ENCODE measurements at places on chromosomes 11 and 22. TPM values are rescaled to one million over a fixed set of nuclear protein-coding genes. Genes with fewer than 3 reads are reported as not detected.

DNA sequence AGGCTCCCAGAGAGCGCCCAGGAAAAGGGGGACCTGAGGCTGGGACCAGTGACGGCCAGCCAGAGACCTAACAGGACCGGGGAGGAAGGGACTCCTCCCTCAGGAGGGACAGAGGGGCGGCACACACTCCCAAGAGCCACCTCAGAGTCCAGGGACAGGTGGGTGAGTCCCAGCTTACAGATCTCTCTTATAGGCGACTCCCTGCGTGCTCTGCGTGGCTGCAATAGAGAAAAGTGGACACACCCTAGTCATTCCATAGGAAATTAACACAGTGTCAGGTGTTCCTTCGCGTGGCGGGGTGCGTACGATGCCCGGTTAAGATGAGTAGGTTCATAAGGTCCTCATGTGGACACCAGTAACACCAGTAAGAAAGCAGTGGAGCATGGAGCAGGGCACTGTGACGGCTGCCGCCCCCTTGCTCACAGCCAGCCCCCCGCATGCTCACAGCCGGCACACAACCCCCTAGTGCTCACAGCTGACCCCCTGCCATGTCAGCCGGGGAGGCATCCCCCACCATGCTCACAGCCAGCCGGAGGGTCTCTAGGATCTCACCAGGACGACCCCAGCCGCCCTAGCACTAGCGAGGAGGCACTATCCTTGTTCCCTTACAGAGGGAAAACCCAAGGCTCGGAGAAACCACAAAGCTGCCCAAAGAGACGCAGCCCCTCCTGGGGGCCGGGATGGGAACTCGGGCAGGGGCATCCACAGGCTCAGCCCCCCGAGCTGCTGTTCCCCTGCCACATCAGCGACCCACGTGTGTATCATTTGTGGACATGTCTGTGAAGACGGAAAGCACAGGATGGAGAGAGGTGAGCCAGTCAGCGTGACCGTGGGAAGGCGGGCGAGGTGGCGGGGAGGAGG is 426.8 kb downstream of the TBC1D22A start:
- peak; percentile 27 for DNase-seq

GRCh38 chr22:38137876-38138687 is 27.6 kb upstream of the BAIAP2L2 start:
- DNase-seq = no peak

DNA sequence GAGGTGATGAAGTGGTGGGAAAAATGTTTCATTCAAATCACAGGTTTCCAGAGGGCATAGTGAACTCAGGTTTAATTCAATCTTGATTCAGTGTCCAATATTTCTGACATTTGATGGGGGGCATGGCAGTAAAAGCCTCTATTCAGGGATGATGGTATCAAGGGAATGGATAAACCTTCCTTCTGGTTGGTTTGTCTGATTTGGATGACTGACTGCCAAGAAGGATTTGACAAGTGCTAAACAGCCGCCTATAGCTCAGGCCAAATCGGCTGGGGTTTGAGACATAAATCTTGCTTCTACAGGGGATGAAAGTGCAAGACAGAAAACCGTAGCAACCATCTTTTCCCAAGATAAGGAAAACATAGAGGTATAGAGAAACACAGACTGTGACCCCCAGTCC is 121.8 kb upstream of the C11orf87 start:
- DNase-seq = no peak

DNA sequence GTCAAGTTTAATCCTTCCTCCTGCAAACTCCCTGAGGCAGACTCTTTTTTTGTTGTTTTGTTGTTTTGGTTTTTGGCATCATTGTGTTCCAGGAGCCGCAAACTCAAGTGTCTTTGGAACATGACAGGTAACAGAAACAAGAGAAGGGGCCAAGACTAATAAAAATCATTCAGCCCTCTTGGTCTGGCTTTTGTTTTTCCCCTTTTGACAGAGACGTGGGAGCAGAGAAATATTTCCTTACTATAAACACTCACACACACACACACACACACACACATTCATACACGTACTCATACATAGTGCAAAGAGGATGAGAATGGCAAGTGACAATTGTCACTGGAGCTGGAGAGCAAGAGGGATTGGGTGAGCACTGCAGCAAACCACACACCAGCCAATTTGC is 10.4 kb upstream of the ASPHD2 start:
- DNase-seq = no peak

IL10RA gene
- 38.6 TPM for total RNA-seq

MMP12 gene
- total RNA-seq = not detected

OR52N4 gene
- not detected for total RNA-seq

DNA sequence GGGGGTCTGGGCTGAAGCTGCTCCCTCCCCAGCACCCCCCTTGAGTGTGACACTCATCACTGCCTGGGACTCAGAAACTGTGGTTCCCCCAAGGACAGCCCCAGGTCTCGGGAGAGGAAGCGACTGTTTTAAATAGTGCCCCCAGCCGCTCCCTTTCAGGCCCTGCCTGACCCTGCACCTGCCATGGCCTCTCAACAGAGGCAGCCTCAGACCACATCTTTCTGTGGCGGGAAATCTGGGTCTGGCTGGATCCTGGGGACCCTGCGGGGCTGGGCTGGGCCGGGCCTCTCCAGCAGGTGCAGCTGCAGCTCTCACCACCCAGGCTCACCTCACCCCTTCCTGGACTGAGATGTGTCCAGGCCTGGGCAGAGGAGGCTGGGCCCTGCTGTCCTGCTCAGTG is 3.7 kb upstream of the IGLL1 start:
- DNase-seq = no peak

DGAT2 gene
- 26.2 TPM for total RNA-seq

- DNase-seq = no peak
Observed at GRCh38 chr22:24435861-24436371, 8.5 kb downstream of the ADORA2A start.

FEN1 gene
- 1.5 TPM for total RNA-seq

DNA sequence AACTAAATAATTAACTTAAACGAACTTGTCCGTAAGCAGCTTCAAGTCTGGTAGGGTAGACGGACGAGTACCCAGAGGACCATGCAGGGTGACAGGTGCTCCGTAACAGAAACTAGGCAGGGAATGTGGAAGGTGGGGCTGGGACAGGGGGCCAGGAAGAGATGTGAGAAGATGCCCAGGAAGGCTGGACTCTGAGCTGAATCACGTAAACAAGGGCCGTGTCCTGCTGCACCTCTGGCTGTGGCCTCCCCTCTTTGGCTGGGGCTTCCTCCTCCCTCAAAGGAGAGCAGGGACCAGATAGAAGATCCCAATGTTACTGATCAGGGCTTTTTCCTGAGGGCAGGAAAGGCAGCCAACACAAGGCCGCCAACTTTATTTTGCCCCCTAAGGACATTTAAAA is 47.9 kb downstream of the PACSIN2 start:
- DNase-seq = no peak

GRCh38 chr11:130112071-130112830 is 42.6 kb downstream of the APLP2 start:
- no peak for DNase-seq

UPK3A gene
- not detected for total RNA-seq

DNA sequence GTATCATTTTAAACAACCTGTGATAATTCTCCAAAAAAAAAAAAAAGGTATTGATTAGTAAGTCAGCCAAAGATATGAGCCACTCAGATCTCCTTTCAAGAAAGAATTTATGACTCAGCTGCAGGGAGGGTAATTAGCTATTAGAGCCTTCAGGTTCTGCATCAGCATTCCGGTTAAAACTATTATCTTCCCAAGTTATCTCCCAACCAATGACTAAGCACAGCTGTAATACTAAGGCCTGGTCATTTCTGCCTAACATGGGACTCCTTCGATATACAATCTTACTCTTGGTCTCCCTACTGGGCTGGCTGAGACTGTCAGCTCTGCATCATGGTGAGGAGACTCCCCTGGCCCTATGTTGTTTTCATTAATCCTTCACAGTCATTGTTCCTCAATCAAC is 60.4 kb downstream of the SBF2 start:
- DNase-seq = no peak

DNA sequence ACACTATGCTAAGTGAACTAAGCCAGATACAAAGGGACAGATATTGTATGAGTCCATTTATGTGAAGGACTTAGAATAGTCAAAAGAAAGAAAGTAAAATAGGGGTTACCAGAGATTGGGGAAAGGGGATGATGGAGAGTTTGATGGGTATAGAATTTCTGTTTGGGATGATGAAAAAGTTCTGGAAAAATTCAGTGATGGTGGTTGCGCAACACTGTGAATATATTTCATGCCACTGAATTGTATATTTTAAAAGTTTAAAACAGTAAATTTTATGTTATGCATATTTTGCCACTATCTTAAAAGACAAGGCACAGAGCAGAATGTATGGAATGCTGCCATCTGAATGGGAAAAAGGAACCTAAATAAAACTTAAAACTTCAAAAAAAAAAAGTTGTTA is 29.2 kb downstream of the TESMIN start:
- no peak for DNase-seq

SEC14L2 gene
- total RNA-seq = 3.0 TPM

DNA sequence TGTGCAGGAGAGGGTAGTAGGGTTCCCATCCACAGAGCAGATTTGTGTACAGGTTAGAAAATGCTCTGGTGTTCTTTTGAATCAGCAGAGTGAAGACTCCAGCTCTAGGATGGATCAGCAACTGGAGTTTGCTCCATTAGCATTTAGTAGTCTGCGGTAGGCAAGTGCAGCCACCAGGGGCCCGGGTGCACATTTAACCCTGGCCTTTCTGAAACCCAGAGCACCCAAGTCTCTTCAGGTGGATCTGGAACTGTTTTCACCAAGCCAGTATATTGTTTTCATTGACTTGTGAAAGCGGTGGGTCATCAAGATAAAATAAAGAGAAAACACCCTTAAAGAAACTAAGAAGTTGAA is 100.8 kb upstream of the CLPB start:
- no peak for DNase-seq

CD3E gene
- not detected for total RNA-seq

DNA sequence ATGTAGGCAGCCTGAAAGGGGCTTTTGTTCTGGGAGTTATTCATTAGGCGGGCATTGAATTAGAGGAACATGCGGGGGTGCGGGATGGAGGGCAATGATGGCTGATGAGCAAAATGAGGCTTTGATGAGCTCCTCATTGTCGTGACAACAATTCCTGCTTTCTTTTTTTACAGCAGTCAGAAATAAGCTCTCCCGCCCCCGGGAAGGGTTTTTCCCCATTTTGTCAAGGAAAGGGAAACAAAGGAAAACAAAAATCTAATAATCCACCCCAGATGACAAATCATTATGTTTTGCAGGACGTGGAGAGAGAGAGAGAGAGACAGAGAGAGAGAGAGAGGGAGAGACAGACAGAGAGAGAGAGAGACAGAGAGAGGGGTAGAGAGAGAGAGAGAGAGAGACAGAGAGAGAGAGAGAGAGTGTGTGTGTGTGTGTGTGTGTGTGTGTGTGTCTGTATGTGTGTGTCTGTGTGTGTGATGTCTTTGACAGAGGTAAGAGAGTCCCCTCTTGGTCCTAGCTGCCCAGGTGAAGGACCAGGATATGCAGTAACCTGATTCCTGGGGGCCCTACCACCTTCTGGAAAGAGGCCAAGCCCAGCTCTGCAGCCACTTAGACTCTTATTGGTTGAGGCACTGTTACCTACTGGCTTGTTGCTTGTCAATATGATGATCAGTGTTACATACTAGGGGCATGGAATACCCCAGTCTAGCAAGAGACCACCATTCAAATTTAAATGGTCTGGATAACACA is 46.7 kb upstream of the PARVA start:
- no peak for DNase-seq

GRCh38 chr11:5701055-5701577 is 11.5 kb downstream of the TRIM22 start:
- DNase-seq = no peak

DNA sequence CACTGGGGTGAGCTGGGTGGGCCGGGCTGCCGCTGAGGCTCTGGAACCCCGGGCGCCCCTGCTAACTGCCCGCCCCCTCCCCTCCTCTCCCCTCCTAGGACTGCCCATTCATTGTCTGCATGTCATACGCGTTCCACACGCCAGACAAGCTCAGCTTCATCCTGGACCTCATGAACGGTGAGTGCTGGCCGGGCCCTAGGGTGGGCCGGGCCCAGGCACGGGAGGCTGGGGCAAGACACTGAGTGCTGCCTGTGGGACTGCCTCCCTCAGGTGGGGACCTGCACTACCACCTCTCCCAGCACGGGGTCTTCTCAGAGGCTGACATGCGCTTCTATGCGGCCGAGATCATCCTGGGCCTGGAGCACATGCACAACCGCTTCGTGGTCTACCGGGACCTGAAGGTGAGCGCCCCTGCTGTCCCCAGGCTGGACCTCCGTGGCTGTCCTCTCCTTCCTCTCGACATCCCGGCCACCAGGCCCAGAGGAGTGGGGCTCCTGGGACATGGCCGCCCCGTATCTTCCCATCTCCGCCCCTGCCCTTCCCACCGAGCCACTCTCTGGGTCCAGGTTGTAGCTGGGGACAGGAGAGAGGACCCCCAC is 7.5 kb upstream of the ANKRD13D start:
- DNase-seq = no peak

GRCh38 chr11:92751594-92751993 is 217.9 kb upstream of the MTNR1B start:
- no peak for DNase-seq

DNA sequence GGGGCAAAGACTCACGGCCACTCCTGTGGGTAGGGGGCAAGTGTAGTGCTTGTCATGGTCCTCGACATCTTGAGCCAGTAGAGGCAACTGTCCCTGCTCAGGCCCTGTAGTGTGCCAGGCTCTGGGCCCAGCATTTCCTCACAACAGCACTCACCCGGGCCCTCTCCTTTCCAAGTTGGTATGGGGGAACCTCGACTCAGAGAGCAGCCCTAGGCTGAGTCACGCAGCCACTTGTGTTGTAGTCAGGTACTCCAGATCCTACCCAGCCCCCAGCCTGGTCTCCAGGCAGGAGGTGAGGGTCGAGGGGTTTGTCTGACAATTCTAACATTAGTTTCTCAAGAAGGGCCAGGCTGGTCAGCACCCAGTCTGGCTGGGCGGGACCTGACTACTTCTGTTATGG is 4.1 kb downstream of the RELT start:
- no peak for DNase-seq

DNA sequence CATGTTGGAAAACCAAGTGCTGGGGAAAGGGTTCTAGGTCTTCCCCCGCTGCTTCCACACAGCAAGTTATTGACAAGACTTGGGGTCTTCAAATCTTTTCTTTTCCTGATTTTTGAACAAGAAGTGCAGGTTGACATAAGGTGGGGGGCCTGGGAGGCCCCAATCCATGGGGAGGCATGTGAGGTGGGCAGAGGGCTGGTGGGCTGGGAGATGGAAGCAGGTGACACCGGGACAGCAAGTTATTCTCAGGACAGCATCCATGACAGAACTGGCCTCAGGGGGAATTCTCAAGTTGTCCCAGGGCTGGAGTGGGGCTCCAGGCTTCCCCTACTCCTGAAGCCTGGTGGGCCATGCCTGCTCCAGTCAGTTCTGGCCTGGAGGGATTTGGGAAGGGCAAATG is 5.5 kb downstream of the FGF19 start:
- no peak for DNase-seq

GRCh38 chr11:61510974-61511373 is 2.4 kb downstream of the LRRC10B start:
- no peak for DNase-seq

OR51A7 gene
- total RNA-seq = not detected

- no peak for DNase-seq
Observed at GRCh38 chr22:40198733-40199132, 21.0 kb downstream of the TNRC6B start.

GRCh38 chr11:35237860-35238715 is 99.1 kb downstream of the CD44 start:
- no peak for DNase-seq

POU2AF2 gene
- not detected for total RNA-seq

All from ascending aorta (tissue), 2 donors.